ENCODE measurements at places on chromosomes 11 and 22. TPM values are rescaled to one million over a fixed set of nuclear protein-coding genes. Genes with fewer than 3 reads are reported as not detected.

WT1 gene
- not detected for total RNA-seq

NCR3LG1 gene
- 1.4 TPM for total RNA-seq

SCGB2A2 gene
- not detected for total RNA-seq

CHRM4 gene
- total RNA-seq: under 0.01 TPM

SPATA19 gene
- total RNA-seq: not detected

NLRP14 gene
- total RNA-seq: not detected

OR52E8 gene
- total RNA-seq: not detected

WNT7B gene
- not detected for total RNA-seq

TENM4 gene
- total RNA-seq: 6.8 TPM

PTS gene
- 35.9 TPM for total RNA-seq

PHOX2A gene
- total RNA-seq: 0.39 TPM

EIF3F gene
- total RNA-seq: 364 TPM

THRSP gene
- total RNA-seq: not detected

AP1B1 gene
- total RNA-seq: 53.8 TPM

CTSW gene
- not detected for total RNA-seq

KRTAP5-8 gene
- not detected for total RNA-seq

ZP1 gene
- total RNA-seq: not detected

PIK3C2A gene
- total RNA-seq: 68.5 TPM

CASP5 gene
- total RNA-seq: not detected

MS4A6A gene
- total RNA-seq: not detected

MMP11 gene
- total RNA-seq: 5.9 TPM

PHETA2 gene
- total RNA-seq: 42.0 TPM

KCNJ5 gene
- total RNA-seq: 0.54 TPM

SLC43A3 gene
- total RNA-seq: 5.9 TPM

ME3 gene
- 38.0 TPM for total RNA-seq

SIK3 gene
- 11.8 TPM for total RNA-seq

IGLL1 gene
- total RNA-seq: not detected

MAP4K2 gene
- 26.6 TPM for total RNA-seq

UCP3 gene
- total RNA-seq: 0.33 TPM

OR52N4 gene
- total RNA-seq: 0.39 TPM

SCGB1D2 gene
- total RNA-seq: not detected

KCTD17 gene
- 19.6 TPM for total RNA-seq

NRGN gene
- total RNA-seq: 0.11 TPM

LRRC32 gene
- total RNA-seq: 25.5 TPM

GGTLC3 gene
- not detected for total RNA-seq

SEC14L3 gene
- total RNA-seq: not detected

ZNF280A gene
- total RNA-seq: not detected

OR52W1 gene
- total RNA-seq: not detected

SCT gene
- total RNA-seq: not detected

MGAT3 gene
- 0.54 TPM for total RNA-seq

ART1 gene
- not detected for total RNA-seq

OR5P2 gene
- total RNA-seq: 0.79 TPM

All from placental epithelial cell (primary cell).